GOT3 (cell line): ENCODE measurements at places on chromosomes 6 and 20.

DNA sequence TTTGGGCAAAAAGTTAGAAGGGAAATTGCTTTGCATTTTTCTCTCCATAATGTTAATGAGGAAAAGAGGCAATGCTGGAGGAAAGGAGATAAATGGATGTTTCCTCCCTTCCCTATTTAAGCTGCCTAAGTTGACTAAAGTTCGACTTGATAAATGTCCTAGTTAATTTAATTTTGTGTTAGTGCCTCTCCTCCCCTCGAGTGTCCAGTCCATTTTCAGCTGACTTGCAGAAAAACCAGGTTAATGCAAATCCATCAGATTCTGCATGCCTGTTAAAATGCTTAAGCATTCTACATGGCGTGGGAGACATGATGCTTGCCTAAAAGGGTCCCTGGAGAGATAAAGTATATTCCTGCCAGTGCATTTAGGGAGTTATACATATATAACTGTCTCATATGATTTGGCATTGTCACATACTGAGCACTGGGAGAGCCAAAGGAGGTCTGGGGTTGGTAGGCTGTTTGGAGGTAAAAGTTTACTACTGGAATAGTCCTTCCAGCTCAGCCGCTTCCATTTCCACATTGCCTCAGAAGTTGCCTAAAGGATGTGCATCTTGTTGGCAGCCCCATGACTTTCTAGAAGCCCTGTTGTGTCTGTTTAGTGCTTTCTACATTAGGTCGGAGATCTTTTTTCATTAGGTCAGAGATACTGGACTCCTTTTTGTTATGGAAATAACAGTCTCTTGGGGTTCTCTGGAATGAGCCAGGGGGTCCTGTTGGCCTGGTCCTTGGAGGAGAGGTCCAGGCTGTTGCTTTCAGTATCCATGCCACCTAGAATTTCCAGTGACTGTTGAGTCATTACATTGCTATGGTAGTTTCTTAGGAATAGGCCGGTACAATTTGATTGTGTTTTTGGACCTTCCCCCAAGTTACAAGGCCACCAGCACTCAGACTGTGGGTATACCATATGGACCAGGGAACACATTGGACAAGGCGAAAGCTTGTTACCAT, 30.4 kb downstream of the JARID2 start:
- DNase-seq = no peak

DNA sequence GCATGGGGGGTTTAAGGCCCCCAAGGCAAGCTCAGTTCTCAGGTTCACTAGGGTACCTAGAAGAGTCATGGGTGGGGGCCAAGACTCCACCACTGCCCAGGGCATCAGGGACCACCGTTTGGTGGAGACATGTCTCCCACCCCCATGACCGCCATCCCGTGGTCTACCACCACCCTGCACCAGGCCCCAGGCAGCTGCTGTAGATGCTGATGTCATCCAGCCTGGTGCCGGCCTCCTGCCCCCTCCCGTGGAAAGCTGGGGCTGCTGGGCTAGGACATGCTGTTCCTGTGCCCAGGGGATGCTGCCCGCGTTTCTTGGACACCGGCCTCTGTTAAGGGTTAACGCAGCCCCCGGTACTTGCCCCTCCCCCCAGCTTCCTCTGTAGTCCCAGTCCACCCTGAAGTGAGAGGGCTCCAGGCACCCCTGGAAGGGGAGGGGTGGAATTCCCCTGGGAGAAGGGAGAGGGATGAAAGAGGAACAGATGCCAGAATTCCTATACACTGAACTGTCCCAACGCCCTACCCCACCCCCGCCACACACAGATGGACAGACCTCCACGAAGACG, 587 bp downstream of the IP6K3 start:
- no peak for DNase-seq

DNA sequence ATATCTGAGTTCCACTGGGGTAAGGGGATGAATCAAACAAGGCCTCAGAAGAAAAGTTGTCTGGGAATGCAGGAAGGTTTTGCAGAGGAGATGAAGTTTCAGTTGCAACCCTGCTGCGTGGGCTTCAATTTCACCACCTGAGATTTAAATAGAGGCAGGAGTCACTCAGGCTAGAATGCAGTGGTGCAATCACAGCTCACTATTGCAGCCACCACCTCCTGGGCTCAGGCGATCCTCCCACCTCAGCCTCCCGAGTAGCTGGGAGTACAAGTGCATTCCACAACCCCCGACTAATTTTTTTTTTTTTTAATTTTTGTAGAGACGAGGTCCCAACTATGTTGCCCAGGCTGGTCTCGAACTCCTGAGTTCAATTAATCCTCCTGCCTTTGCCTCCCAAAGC, 1.5 kb upstream of the ZNF165 start:
- no peak for DNase-seq

DNA sequence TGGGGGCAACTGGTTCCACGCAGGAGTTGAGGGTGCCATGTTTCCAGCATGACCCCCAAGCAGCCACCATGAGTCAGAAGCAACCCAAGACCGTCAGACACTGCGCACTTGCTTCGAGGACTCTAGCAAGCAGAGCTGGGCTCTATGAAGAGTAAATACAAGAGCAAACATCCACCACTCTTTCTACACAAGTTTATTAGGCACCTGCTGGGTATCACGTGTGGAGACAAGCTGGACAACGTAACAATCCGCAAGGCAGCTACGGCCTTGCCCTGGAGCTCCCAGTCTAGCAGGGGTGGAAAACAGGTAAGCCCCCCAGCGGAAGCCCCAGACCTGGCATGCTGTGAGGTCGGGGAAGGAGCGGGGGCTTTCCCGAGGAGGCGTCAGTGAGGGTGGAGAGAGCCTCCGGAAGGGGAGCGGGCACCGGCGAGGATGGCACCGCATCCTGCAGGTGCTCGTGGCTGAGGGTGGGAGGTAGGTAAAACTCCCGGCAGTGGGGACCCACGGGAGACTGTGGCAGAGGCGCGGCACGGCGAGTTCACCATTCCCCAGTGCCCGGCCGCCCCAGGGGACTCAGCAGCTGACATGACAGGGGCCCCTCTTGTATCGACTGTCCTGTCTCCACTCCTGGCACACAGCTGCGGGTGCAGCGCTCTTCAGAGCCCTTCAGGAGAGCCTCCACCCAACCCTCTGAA, 33.6 kb downstream of the GNAS-AS1 start:
- DNase-seq = no peak

GRCh38 chr6:1645466-1646185, 35.9 kb downstream of the FOXC1 start:
- DNase-seq = no peak

DNA sequence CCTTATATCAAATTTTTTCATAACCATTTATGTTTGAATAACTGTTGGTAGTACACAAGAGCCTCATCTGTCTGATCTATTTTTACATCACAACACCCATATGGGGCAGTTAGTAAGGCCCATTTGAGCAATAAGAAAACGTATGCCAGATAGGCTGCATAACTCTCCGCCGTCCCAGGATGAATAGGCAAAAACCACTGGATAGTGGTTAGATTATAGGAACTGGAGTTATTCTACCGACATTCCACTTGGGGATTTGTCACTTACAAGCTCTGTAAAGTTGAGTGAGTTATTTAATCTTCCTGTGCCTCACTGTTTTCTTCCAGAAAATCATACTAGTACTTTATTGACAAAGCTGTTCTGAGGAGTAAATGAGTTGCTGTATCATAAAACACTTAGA, 881.9 kb downstream of the QKI start:
- no peak for DNase-seq

DNA sequence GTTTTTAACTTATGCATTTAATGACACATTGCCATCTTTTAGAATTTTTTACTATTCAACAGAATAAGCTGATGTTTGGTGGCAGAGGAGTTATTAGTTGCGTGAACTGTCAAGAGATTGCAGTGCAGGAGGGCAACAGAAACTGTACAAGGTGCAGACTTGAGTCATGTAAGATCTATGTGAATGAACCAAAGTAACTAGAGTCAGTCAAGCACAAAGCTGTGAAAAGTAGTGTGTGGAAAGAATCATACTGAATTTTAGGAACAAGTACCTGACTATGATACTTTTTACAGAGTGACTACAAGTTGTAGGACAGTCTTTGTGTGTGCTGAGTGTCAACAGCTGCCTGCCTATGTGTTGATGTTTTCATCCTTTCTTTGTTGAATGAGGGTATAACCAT, 2.7 kb upstream of the C6orf163 start:
- no peak for DNase-seq

DNA sequence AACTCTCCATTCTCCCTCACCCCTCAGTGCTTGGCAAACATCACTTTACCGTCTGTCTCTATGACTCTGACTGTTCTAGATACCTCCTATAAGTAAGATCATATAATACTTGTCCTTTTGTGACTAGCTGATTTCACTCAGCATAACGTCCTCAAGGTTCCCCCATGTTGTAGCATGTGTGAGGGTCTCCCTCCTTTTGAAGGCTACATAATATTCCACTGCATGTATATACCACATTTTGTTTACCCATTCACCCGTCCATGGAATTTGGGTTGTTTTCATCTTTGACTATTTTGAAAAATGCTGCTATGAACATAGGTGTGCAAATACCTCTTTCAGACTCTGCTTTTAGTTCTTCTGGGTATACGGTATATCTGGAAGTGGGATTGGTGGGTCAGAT, 28.3 kb downstream of the CTCFL start:
- DNase-seq = no peak

- DNase-seq = no peak
These were observed 312.1 kb upstream of the MAN1A1 start for GRCh38 chr6:119661628-119662027.

DNA sequence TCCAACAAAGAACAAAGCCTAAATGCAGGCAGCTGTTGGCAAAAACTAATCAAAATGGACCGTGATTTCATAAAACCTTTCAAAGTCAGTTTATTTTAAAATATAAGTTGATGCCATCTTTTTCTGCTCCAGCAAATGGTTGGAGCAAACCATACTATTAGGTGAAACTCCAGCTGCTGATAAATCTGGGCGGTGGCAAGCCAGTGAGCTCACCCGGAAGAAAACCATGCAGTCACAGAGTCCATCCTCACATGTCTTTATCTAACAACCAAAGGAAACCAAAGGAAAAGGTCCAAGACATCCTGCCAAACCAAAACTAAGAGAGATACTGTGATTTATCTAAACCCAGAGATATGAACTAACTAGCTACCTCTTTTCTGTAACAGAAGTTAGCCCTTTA, 72.6 kb downstream of the HIVEP2 start:
- no peak for DNase-seq

DNA sequence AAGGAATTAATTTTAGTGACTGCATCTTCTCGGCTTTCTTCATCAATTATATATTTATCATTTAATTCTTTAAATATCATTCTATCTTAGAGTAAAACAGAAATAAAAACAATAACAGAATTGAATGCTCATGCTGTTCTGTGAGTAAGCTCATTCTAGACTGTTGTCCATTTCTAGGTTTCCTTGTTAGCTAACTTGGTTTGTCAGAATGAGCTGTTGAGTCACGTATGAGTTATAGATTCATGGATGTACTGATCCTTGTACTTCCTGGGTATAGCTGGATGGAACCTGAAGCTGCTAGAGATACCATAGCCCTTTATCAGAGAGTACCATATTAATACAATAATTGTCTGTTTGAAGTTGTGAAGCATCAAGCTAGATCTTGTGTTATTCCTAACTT, 515.3 kb downstream of the TENT5A start:
- no peak for DNase-seq

GRCh38 chr6:26170181-26170580, 83.0 kb downstream of the HFE start:
- no peak for DNase-seq

- DNase-seq = no peak
These were observed 633.1 kb downstream of the PTPRT start for GRCh38 chr20:42556575-42556974.

DNA sequence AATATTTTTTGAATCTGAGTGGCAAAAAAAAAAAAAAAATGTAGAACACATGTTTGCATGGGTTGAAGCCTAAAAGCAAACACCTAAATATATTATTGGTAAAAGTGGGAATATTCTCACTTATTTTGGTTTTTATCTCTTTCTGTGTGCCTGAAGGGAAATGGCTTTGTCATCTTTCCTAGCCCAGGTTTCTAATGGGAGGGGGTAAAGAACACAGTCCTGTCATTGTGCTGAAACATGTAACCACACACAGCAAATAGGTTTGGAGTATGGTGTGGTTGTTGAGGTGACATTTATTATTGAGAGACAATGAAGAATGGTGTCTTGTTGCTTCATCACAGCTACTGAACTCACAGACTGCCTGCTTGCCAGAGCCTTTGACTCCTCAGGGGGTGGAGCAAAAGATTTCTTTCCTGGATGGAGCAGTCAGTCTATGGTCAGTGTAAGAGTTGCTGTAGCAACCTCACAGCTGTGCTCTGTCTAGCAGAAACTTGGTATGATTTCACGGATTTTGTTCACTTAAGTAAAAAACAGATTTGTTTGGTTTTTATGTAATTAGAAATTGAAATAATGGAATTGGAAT, 70.2 kb downstream of the CEP57L1 start:
- DNase-seq = no peak

GRCh38 chr6:90227213-90227612, 69.4 kb downstream of the BACH2 start:
- no peak for DNase-seq

DNA sequence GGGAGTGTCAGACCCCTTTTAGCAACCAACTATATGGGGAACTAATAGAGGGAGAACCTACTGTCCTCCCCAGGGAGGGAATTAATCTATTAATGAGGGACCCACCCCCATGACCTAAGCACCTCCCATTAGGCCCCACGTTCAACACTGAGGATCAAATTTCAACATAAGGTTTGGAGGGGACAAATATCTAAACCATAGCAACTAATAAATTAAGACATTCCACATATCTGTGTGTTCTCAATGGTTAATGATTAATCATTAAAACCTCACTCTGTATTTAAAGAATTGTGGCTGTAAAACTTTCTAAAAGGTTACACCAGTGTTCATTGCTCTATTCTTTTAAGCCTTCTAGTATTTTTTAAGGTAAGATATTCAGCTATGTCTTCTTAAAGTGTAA, 500.4 kb upstream of the SULF2 start:
- DNase-seq = no peak

DNA sequence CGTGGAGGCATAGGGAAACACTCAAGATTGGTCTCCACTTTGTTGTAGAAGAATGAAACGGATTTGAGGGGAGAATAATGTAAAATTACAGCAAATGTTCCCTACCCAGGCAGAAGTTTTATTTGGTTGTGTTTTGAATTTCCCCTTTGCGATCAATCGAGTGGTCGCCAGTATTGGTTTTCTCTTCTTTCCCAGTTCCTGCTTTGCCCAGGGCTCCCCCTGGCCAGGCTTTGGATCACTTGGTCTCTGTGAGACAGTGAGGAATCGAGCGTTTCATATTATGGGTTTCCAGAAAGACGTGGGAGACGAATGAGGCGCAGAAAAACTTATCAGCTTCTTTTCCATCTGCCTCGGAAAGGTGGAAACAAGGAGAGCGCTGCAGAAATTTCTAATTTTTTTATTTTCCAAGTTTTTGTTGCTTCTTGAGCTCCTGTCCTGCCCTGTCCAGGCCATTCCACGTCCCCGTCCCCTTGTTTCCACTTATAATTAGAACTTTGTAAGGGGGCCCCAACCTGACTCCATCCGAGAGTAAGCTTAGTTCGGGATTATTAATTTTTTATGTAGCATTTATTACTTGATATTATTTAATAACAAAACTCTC, 7.5 kb upstream of the TBX18 start:
- DNase-seq = no peak

GRCh38 chr6:74997646-74998045, 208.2 kb downstream of the COL12A1 start:
- DNase-seq = no peak
